ENCODE measurements at places on chromosomes 6 and 20. TPM values are rescaled to one million over a fixed set of nuclear protein-coding genes. Genes with fewer than 3 reads are reported as not detected.

- H3K4me3 ChIP-seq, result no peak overlapping the region
- H3K4me1 ChIP-seq, result no peaks in the 10 kb centered on the region
- no peak overlapping the region for H3K27ac ChIP-seq
Observed at GRCh38 chr6:122859676-122860075, 70.6 kb downstream of the SMPDL3A start.

GRCh38 chr6:43428112-43428570 lies 800 bp downstream of the ABCC10 start:
- H3K4me3 ChIP-seq, result peak overlapping the region; percentile 94
- peaks cover 5% of the 10 kb centered on the region for H3K36me3 ChIP-seq
- no peak for DNase-seq

DNA sequence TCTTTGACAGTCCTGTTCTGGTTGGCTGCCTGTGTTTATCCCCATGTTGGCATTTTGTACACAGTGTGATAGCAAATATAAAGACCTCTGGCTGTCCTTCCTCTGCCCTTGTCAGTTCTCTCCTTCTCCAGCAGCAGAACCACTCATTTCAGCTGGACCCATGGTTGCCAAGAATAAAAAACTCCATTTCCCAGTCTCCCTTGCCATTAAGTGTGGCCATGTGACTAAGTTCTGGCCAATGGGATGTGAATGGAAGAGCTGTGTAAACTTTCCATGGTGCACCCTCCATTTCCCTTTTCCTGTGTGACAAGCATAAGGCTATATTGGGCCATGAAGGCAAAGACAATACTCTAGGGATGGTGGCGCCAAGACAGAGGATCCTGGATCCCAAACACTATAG lies 78.4 kb upstream of the TBC1D7 start:
- DNase-seq, result no peak
- H3K4me3 ChIP-seq, result no peak overlapping the region
- H3K4me1 ChIP-seq, result peaks cover 7% of the 10 kb centered on the region
- no peaks in the 10 kb centered on the region for H3K27me3 ChIP-seq
- H3K36me3 ChIP-seq, result peaks cover 5% of the 10 kb centered on the region

GRCh38 chr6:2542858-2543218 lies 207.9 kb downstream of the MYLK4 start:
- peaks cover 17% of the 10 kb centered on the region for H3K4me1 ChIP-seq
- H3K27ac ChIP-seq, result no peak overlapping the region
- no peaks in the 10 kb centered on the region for H3K36me3 ChIP-seq
- peaks cover 87% of the 10 kb centered on the region for H3K27me3 ChIP-seq
- no peak overlapping the region for H3K4me3 ChIP-seq

GRCh38 chr20:61590236-61590635 lies 338.2 kb downstream of the CDH4 start:
- no peak overlapping the region for H3K27ac ChIP-seq
- DNase-seq, result no peak
- no peaks in the 10 kb centered on the region for H3K36me3 ChIP-seq
- H3K4me3 ChIP-seq, result no peak overlapping the region
- no peaks in the 10 kb centered on the region for H3K4me1 ChIP-seq

- no peaks in the 10 kb centered on the region for H3K4me1 ChIP-seq
- no peaks in the 10 kb centered on the region for H3K27me3 ChIP-seq
- no peak for DNase-seq
- no peaks in the 10 kb centered on the region for H3K36me3 ChIP-seq
Observed at GRCh38 chr6:16781348-16782169, 20.3 kb upstream of the ATXN1 start.

DNA sequence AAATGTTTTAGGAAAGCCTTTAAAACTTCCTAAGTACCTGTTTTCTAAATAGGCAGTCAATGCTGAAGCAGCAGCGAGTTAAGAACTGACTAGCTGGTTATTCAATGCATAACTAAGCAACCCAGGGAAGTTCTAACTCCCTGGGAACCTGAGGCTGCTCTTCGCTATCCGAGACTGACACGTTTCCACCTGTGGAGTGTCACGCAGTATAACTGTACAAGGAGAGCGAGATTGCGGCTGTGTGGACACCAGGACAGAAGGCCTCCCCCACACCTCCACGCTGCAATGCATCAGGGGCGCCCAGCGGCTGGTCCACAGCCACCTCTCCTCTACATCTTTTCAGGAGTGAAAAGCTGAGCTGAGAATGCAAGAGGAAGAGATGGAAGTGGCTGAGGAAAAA lies 8.0 kb downstream of the PXDC1 start:
- peaks cover 11% of the 10 kb centered on the region for H3K4me1 ChIP-seq
- H3K4me3 ChIP-seq, result no peak overlapping the region
- H3K27ac ChIP-seq, result no peak overlapping the region
- H3K36me3 ChIP-seq, result no peaks in the 10 kb centered on the region

DNA sequence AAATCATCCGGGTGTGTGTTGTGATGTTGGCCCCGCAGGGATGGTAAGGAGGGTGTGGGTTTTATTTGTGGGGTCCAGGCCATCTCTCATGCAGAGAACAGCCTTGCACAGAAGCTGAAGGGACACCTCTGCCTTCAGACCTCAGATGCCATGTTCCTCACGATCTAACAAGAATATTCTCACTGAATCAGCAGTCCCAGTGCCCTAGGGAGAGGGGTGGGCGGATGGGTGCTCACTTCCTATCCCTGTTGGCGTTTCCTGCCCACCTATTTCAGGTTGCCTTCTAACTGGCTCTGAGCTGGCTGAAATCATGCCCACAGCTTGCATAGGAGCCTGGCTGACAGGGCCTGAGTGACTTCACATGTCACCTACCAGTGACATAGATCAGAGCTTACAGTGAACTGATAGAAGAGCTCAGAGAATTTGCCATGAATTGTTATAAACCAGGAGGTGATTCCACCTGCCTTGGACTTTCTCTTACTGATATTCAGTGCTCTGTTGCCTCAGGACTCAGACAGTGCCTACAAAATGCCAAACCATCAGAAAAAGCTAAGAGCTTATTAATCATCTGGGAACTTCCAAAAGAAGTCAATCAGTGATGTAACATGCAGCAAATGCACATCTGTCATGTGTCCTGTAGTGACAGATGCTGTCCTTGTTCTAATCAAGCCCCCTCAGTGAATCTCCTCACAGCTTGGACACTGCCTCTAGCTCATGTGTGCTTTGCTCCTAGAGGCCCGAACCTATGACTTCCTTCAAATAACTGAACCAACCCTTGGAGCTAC lies 285.8 kb upstream of the PRND start:
- H3K27me3 ChIP-seq, result peaks cover 9% of the 10 kb centered on the region
- H3K4me1 ChIP-seq, result no peaks in the 10 kb centered on the region
- no peak for DNase-seq
- H3K27ac ChIP-seq, result no peak overlapping the region
- H3K4me3 ChIP-seq, result no peak overlapping the region

GRCh38 chr20:9025011-9025410 lies 43.9 kb upstream of the PLCB4 start:
- H3K4me1 ChIP-seq, result no peaks in the 10 kb centered on the region
- no peak for DNase-seq
- no peaks in the 10 kb centered on the region for H3K36me3 ChIP-seq
- H3K27me3 ChIP-seq, result peaks cover 4% of the 10 kb centered on the region
- H3K27ac ChIP-seq, result no peak overlapping the region
- no peak overlapping the region for H3K4me3 ChIP-seq

- H3K4me1 ChIP-seq, result peaks cover 45% of the 10 kb centered on the region
- DNase-seq, result no peak
- H3K27me3 ChIP-seq, result no peaks in the 10 kb centered on the region
- H3K27ac ChIP-seq, result no peak overlapping the region
- peaks cover 5% of the 10 kb centered on the region for H3K36me3 ChIP-seq
Observed at GRCh38 chr20:8155812-8156211, 23.7 kb downstream of the PLCB1 start.

DNA sequence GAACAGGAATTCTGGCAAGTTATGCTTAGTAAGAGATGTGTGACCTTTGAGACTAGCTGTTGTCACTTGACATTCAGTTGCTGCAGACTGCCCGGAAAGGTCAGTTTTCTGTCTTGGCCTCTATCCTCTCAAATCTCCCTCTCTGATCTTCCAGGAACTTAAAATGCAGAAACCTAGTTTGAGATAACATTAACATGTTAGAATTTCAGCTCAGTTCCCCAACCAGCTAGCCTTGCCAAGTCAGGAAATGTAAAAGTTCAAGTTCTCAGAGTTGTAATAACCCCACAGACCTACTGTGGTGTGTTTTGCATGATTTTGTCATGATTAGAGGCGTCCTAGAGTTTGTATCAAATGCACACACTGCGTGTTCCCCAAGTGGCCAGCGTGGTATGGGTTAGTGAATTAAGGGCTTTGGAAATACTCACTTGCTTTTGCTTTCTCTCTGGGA lies 46.6 kb downstream of the DUSP22 start:
- H3K27ac ChIP-seq, result peak overlapping the region; percentile 81
- peaks cover 64% of the 10 kb centered on the region for H3K4me1 ChIP-seq
- DNase-seq, result peak; percentile 40
- peaks cover 11% of the 10 kb centered on the region for H3K36me3 ChIP-seq

The KIF13A gene
- total RNA-seq, result not detected

The CDC5L gene
- 27.7 TPM for total RNA-seq

The FGD2 gene
- total RNA-seq, result 1.7 TPM

The IL20RA gene
- total RNA-seq, result not detected

The CCN6 gene
- total RNA-seq, result 0.19 TPM

Data from activated naive CD8-positive, alpha-beta T cell treated with anti-CD3 and anti-CD28 coated beads for 36 hours (primary cell).